Sciatic nerve (tissue), 2 donors: ENCODE measurements at places on chromosomes 11 and 22.

- DNase-seq, result no peak
These were observed 48.4 kb upstream of the HSD17B12 start for GRCh38 chr11:43632181-43632580.

DNA sequence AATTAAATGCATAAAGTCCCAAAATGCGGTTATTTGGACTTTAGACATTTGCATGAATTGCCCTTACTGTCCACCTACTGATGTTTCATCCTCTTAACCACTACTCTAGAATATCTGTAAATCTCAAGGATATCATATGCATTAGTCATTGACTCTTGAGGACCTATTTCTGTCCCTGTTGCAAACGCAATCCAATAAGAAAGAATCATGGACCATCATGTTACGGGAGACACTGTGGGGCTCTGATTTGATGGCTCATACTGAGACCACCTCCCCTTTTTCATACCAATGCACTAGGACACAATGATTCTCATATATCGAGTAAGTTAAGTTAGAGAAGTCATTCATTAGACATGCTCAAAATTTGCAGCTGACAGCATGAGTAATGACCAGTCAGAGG is 14.4 kb downstream of the POU2AF2 start:
- DNase-seq, result no peak

DNA sequence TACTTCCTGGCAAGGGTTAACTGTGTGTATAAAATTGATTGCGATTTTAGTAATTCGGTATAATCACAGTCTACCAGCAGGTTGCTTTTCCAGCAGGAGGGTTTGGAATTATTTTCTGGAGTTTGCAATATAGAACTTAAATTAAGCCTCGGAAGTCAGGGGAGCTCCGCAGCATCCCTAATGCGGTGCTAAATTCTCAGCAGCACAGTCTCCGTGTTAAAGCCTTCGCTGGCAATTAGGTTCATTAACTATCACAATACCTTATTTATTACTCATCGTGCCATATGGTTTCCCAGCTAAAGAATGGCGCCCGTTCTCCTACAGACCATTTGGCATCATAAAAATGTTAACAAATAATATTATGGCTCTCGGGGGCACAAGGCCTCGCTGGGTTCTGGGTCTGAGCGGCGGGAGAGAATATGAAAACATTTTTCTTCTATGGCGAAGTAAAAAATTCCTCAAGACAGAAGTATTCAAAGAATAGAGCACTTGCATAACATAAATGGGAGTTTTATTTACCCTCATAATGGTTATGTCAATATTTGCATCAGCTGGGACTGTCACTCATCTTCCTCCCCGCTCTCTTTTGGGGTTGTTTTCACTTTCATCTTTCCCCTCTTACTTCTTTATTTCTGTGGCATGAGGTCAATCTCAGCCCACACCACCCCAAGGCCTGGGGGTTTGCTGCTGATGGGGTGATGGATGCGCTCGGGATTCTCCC is 28.1 kb upstream of the ZBTB16 start:
- DNase-seq, result no peak

GRCh38 chr22:19758896-19759426 is 1.6 kb upstream of the TBX1 start:
- no peak for DNase-seq

DNA sequence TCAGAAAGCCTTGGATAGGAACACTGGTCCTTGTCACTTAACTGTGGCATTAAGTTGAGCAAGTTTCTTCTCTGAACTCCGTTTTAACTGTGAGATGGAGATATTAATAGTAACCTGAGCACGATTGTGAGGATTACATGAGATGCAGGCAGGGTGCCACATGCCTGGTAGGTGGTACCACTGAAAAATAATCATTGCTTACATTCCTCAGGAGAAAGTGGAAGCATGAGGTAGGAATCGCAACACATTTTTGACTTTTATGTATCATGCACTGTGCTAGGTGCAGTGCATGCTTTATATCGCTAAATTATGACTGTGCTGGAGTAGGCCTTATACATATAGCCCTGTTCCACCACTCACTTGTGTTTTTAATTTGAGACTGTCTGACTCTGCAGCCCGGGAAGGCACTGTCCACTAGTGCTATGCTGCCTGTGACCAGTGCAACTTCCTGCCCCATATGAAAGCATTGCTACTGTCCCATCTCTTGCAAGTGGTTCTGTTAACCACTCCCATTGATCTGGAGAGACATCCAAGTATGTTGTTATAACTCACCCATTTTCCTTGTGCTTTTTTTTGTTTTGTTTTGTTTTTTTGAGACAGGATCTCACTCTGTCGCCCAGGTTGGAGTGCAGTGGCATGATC is 1.0 kb downstream of the UQCR10 start:
- no peak for DNase-seq

- DNase-seq, result peak; percentile 52
These were observed 91.5 kb downstream of the PHF21B start for GRCh38 chr22:44918166-44918924.

DNA sequence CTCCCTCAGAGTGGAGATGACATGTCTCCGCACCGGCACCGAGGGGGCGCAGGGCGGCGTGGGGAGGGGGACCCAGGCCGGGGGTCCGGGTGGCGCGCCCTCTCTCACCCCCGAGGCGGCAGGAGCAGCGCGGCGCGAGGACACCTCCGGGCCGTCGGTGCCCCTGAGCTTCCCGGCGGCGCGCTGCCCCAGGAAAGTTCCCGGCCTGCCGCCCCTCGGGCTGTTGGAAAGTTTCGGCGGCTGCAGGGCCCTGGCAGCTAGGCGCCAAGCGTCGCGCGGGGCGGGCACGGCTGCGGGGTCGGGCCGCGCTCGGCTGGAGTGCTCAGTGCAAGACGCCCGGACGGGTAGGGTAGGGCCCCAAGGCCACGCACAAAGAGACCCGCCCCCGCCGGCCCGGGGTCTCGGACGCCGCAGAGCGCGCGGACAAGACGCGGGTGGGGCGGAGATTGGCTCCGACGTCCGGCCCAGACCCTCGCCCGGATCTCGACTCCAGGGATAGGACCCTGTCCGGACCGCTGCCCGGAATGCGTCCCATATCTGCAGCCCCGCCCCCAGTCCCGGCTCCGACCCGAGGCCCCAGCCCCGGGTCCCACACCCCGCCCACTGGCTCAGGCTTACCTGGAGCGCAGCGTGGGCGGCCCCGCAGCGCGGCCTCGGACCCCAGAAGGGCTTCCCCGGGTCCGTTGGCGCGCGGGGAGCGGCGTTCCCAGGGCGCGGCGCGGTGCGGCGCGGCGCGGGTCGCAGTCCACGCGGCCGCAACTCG is 471 bp downstream of the ARVCF start:
- peak; percentile 75 for DNase-seq

DNA sequence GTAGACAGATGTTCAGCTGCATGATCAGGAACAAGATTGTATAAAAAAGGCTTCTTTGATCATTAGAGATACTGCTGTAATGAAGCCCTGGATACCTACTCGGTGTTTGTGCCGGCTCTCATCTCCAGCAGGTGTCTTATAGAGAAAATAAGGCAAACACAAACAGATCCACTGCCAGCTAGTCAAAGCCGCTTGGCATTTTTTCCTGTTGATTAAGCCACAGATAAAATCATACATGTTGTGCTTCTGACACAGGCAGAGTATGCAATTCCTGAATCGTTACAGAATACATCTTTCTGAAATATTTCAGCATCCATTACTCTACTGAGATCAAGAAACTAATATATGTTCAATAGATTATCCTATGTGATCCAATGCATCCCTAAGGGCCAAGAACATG is 206.9 kb downstream of the CADM1 start:
- DNase-seq, result no peak

DNA sequence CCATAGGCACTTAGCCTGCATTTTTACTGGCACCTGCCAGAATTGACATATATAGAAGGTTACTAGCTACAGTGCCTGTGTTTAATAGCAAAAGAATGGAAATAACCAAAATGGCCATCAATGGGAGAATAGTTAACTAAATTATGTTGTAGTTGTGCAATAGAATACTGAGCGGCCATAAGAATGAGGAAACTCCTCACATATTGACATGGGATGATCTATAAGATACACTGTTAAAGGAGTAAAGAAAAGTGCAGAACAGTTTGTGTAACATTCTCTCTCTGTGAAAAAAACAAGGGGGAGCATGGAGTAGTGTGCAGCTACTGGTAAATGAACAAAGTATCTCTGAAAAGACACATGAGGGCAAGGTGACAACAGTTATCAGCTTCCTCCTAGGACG is 21.5 kb downstream of the ARAP1 start:
- no peak for DNase-seq

DNA sequence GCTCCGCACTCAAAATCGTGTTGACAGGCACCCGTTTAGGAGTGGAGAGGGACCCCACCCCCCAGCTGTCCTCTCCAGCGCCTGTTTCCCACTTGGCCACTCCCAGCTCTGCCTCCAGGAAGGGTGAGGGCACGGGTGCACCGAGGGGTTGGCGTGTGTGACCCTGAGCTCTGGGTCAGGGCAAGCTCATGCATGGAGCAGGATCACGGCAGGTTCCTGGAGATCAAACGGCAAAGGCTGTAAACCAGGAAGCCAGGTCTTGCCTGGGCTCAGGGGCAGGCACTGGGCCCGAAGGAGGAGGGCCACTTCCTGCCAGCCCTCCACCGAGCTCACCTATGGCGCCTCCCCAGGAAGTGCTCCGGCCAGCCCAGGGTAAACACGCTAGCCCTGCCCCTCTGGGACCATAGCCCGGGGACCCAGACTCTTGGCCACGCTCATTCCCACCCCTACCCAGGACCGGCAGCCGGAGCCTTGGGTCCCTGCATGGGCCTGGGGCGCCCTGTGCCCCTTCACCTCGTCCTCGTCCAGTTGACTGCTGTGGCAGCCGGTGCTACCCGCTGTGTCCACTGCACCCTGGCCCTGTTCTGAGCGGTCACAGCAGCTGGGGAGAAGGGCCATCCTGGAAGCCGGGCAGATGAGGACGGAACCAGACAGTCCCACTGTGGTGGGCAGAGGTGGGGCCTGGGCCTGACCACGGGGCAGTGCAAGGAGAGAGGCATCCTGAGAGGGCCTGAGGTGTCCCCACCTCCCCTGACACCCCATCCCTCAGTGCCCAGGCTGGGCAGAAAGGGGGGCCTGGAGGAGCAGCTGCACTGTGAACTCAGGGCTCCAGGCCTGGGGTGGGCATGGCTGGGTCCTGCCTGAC is 1.0 kb upstream of the EPS8L2 start:
- peak; percentile 62 for DNase-seq

DNA sequence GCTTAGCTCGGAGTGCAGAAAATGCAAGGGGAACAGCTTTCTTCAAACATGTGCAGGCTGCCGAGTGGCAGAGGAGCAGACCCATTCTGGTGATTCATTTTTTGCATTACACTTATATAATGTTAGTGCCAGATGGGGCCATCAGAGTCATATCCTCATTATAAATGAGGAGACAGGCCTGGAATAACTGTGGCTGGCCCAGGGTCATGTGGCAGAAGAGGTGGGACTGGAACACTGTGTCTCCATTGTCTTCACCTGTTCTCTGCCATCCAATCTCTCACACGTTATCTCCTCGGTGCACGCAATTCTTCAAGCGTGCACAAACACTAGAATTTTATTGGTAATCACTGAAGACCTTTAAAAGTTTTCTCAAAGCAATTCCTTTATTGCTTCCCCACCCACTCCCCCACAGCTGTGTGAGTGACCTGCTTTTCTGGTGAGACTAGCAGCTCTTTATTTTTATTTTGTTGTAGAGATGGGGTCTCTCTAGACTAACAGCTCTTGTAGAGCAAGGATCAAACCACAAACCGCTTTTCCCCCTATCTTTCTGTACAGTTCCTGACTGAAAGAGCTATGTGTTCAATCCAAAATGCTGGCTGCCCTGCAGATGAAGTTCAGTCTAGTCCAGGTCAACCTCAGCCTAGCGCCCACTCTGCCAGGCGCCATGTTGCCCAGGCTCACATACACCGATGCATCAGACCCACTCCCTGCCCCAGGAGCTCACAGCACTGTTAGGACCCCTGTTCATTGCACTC is 75.3 kb downstream of the ST3GAL4 start:
- no peak for DNase-seq

- no peak for DNase-seq
These were observed 561.6 kb downstream of the MIAT start for GRCh38 chr22:27219036-27219435.

- no peak for DNase-seq
These were observed 17.2 kb downstream of the SNX19 start for GRCh38 chr11:130899106-130899505.

GRCh38 chr22:24003887-24004286 is 1.4 kb downstream of the GSTT4 start:
- DNase-seq, result no peak

DNA sequence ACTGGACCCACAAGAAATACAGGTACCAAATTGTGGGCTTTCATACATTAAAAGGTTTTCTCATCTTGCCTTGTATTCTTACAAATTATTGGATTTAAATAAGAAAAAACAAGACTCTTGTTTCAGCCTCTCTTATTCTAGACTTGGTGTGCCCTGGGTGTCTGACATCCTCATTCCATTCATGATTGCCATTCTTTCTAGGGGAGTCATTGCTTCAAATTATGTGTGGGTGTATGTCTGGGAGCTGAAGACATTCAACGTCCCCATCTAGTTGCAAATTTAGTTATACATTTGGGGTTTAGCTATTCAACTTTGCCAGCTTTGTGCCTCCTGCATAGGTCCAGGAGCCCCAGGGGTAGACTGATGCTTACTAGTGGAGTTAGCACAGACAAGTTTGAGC is 18.1 kb downstream of the MAML2 start:
- DNase-seq, result no peak

GRCh38 chr11:36790526-36790925 is 192.5 kb upstream of the RAG2 start:
- no peak for DNase-seq

DNA sequence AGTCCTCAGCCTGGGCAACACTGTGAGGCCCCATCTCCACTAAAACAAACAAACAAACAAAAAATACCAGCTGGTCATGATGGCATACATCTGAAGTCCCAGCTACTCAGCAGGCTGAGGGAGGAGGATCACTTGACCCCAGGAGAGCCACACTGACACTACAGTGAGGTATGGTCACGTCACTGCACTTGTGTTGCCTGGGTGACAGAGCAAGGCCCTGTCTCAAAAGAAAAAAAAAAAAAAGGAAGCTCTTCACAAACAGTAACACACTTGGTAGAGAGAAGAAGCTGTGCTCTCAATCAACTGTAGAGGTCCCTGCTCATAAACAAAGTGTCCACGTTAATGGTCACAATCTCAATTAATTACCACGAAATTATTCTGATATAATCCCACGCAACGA is 401.6 kb upstream of the CCDC90B start:
- no peak for DNase-seq

DNA sequence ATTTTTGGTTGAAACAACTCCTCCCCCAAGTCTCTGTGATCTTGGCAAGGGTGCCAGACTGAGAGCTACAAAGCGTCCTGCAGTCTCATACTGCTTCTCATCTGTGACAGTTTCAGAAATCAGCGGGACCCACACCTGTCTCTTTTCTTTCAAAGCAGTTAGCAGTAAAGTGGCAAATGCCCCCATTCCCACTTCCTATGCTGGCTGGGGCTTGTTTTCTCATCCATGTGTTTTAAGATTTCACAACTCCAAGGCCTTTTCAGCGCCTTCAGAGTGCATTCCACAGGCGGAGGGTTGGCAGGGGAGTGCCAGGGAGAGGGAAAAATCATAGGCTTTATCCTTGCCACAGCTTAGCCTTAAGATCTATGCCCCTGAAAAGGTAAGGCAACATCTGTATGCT is 493.5 kb downstream of the OPCML start:
- no peak for DNase-seq
